Fibroblast of lung (primary cell): ENCODE measurements at places on chromosomes 13 and 19.
A peak's percentile ranks its signal among the peaks of the same experiment; 100 is the strongest.

GRCh38 chr13:72295153-72295552, 428.1 kb upstream of the DACH1 start:
- H3K27ac ChIP-seq, result no peak overlapping the region
- no peaks in the 10 kb centered on the region for H3K27me3 ChIP-seq
- no peaks in the 10 kb centered on the region for H3K4me1 ChIP-seq
- peak; percentile 88 for DNase-seq

- no peaks in the 10 kb centered on the region for H3K27me3 ChIP-seq
- H3K4me3 ChIP-seq, result no peak overlapping the region
- H3K4me1 ChIP-seq, result peaks cover 19% of the 10 kb centered on the region
Measured at GRCh38 chr19:55113570-55114039, 3.8 kb downstream of the PPP1R12C start.

- no peak overlapping the region for H3K27ac ChIP-seq
- DNase-seq, result no peak
- no peak overlapping the region for H3K4me3 ChIP-seq
- H3K27me3 ChIP-seq, result no peaks in the 10 kb centered on the region
- H3K36me3 ChIP-seq, result no peaks in the 10 kb centered on the region
- no peaks in the 10 kb centered on the region for H3K4me1 ChIP-seq
Measured at GRCh38 chr13:36513266-36513665, 81.0 kb downstream of the CCNA1 start.

GRCh38 chr13:97948041-97948440, 5.4 kb upstream of the IPO5 start:
- H3K4me1 ChIP-seq, result peaks cover 8% of the 10 kb centered on the region
- peak; percentile 42 for DNase-seq
- no peak overlapping the region for H3K4me3 ChIP-seq
- no peaks in the 10 kb centered on the region for H3K27me3 ChIP-seq
- no peaks in the 10 kb centered on the region for H3K36me3 ChIP-seq
- no peak overlapping the region for H3K27ac ChIP-seq

- no peaks in the 10 kb centered on the region for H3K27me3 ChIP-seq
- no peaks in the 10 kb centered on the region for H3K36me3 ChIP-seq
- no peak overlapping the region for H3K4me3 ChIP-seq
- peak overlapping the region; percentile 63 for H3K27ac ChIP-seq
- peak; percentile 93 for DNase-seq
Measured at GRCh38 chr13:31765138-31765785, 25.9 kb downstream of the RXFP2 start.

DNA sequence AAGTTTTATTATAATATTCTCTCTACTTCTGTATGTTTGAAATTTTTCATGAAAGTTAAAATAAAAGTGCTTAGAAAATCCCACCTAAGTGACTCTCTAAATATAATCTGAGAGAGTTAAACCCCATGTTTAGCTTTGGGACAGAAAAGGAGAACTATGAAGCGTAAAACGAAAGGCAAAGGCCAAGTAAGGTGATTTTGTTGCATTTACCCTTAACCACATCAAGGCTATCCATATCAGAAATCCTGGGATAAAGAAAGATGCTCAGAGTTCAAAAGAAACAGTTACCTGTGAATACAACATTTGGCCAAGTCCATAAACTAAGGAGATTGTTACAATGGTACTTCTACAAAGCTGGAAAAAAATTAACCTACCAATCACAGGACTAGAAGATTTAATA, 31.3 kb downstream of the UBL3 start:
- H3K27me3 ChIP-seq, result no peaks in the 10 kb centered on the region
- no peaks in the 10 kb centered on the region for H3K36me3 ChIP-seq
- DNase-seq, result no peak
- no peaks in the 10 kb centered on the region for H3K4me1 ChIP-seq
- no peak overlapping the region for H3K4me3 ChIP-seq

DNA sequence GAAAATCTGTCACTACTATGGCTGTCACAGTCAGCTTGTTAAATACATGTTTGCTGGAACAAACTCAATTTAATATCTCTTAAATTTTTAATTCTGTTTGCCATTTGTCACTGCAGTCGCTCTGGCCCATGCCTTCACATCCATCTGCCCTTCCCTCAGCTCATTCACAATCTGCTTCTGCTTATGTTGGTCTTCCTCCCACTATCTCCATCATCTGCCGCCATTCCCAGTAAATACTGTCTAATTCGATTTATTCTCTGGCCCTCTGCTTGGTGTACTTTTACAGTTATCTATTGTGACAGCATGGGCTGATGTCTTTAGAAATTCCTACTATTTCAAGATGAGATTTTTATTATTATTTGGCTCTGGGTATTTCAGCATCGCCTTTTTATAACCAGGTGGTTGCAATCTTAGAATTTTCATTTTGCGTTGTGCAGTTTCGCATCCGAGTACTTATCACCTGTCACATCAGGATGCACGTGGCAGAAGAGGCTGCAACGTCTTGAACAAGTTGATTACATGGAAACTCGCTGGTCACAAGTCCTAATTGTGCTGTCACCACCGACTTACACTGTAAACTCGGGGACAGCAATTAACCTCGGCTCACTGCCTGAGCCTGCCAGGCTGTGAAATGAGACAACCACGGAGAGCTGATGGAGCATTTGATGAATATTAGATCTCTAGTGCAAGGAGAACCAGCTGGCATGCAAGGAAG, 158.4 kb downstream of the MYO16 start:
- DNase-seq, result no peak
- H3K4me3 ChIP-seq, result no peak overlapping the region
- no peak overlapping the region for H3K27ac ChIP-seq
- no peaks in the 10 kb centered on the region for H3K36me3 ChIP-seq

DNA sequence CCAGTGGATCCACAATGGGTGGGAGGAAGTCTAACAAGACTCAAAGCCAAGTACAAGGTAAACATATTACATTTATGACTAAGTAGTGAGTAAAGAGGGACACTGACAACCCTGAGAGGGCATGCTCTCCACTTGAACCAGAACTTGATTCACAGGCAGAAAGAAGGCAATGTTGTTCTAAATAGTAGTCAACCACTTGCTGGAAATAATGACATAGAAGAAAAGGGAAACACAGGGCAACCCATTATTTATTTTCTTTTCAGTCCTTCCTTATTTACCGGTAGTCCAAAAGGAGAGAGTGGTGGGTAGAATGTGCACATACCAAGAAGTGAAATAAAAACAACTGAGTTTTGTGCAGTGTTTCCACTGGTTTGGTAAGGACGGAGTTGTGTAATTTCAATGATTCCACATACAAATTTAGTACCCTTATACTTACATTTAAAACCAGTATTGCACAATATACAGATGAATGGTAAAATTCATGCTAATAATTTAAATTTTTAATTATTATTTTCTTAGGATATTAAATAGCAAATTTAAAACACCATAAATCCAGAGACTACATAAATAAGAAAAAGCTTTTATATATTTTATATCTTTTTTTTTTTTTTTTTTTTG, 65.9 kb downstream of the ENOX1 start:
- DNase-seq, result peak; percentile 28
- no peaks in the 10 kb centered on the region for H3K36me3 ChIP-seq
- no peak overlapping the region for H3K27ac ChIP-seq
- H3K4me3 ChIP-seq, result no peak overlapping the region
- no peaks in the 10 kb centered on the region for H3K27me3 ChIP-seq

DNA sequence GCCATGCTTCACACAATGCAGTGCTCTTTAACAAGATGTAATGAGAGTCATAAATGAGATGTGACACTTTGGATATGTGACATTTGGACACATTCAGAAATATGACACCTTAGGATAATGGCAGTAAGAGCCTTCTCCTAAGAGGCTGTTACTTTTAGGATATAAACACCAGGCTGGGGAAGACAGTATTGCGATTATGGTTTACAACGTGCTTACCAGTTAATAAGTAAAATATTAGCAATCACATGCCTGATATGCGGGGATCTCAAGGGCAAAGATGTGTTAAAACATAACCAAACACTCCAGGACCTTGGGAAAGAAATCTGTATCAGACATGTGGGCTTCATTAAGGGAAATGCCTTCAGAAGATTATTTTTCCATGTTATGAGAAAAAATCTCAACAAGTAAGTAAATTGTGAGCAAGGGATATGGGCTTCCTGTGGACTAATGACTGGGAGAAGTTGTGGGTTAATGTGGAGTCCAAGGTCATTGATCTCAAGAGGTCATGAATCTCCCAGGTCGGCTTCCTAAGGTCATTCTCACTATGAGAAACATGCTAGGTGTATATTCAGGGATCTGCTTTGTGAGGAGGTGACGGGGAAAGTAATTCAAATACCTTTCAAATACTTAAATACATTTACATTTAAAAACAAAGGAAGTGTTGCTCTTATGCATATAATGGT, 105.3 kb downstream of the STARD13 start:
- H3K4me3 ChIP-seq, result no peak overlapping the region
- DNase-seq, result no peak
- H3K27ac ChIP-seq, result no peak overlapping the region
- H3K27me3 ChIP-seq, result no peaks in the 10 kb centered on the region
- no peaks in the 10 kb centered on the region for H3K36me3 ChIP-seq

DNA sequence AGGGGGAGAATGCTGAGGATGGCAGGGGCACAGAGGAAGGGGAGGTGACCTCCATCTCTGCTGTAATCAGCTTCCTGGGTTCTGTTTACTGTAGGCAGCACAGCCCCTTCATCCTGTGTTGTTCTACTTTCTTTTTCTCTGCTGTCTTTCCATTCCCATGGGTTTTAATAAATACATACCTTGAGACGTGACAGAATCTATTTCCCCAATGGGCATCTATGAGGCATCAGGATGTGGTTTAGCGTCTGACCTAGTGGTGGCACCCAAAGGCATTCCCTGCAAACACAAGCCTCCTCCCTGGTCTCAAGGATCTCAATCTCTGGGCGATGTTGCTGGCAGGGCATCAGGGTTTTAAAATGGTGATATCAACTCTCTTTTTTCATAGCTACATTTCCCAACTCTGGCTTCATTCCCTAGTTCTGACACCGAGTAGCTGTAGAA, 60.8 kb downstream of the ALOX5AP start:
- no peak overlapping the region for H3K27ac ChIP-seq
- peak; percentile 59 for DNase-seq
- H3K4me1 ChIP-seq, result peaks cover 24% of the 10 kb centered on the region

DNA sequence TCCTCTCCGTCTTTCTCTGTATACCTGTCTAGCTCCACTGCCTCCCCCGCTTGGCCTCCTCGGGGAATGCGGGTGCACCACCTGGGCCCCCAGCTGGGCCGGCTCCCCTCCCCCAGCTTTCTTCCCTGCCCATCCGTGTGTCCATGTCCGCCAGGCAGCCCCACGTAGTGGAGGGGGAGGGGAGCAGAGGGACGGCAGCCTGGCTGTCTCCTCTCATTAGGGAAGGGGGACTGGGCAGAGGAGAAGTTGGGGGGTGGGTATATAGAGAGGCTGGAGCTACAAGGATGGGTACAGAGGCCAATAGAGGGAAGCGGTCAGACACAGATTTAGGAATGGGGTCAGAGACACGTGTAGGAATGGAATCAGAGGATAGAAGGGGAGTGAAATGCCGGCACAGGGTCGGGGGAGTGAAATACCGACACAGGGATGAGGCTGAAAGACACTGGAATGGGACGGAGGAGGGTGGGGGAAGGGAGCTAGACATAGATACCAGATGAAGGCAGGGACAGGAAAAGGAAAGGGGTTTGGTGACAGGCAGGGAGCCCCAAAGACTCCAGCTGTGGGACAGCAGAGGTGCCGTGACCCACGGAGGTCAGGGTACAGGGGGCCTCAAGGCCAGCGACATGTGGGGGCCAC, 2.8 kb downstream of the NECTIN2 start:
- peak overlapping the region; percentile 90 for H3K27ac ChIP-seq
- no peak for DNase-seq
- H3K4me3 ChIP-seq, result peak overlapping the region; percentile 92
- H3K36me3 ChIP-seq, result peaks cover 4% of the 10 kb centered on the region
- H3K27me3 ChIP-seq, result no peaks in the 10 kb centered on the region

DNA sequence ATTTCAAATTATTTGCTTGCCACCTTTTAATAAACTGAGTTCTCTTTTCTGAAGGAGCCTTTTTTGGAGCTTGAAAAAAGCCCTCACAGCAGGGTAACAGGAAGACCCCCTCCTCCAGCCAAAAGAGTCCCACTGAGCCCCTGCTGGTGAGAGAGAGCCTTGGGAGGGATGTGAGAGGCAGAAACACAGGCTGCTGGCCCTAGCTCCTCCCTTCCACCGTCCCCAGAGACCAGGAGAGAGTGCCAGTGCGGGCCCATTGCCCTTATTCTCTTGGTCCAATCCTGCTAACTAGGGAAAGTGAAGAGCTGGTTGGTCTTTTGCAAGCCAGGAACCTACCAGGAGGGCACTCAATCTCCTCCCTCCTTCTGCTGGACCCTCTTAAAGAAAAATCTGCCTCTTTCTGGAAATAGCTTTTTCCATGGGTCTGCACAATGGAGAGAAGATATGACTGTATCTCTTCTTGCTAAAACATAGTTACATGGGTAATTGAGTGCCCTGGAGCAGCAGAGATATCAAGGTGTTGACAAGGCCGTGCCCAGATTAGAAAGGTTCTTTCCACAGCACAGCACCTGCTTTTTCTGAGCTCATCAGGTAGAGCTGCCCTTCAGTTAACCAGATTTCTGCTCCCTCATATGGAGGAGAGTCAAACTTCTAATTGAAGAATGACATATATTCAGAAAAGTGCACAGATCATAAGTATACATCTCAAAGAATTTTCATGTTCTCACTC, 113.9 kb downstream of the LRCH1 start:
- DNase-seq, result no peak
- no peaks in the 10 kb centered on the region for H3K27me3 ChIP-seq
- H3K4me3 ChIP-seq, result no peak overlapping the region
- H3K27ac ChIP-seq, result no peak overlapping the region
- H3K36me3 ChIP-seq, result peaks cover 2% of the 10 kb centered on the region

GRCh38 chr13:112888238-112889111, 80.5 kb upstream of the MCF2L start:
- no peak overlapping the region for H3K27ac ChIP-seq
- H3K4me1 ChIP-seq, result no peaks in the 10 kb centered on the region
- no peak for DNase-seq
- no peaks in the 10 kb centered on the region for H3K36me3 ChIP-seq
- peaks cover 12% of the 10 kb centered on the region for H3K27me3 ChIP-seq

DNA sequence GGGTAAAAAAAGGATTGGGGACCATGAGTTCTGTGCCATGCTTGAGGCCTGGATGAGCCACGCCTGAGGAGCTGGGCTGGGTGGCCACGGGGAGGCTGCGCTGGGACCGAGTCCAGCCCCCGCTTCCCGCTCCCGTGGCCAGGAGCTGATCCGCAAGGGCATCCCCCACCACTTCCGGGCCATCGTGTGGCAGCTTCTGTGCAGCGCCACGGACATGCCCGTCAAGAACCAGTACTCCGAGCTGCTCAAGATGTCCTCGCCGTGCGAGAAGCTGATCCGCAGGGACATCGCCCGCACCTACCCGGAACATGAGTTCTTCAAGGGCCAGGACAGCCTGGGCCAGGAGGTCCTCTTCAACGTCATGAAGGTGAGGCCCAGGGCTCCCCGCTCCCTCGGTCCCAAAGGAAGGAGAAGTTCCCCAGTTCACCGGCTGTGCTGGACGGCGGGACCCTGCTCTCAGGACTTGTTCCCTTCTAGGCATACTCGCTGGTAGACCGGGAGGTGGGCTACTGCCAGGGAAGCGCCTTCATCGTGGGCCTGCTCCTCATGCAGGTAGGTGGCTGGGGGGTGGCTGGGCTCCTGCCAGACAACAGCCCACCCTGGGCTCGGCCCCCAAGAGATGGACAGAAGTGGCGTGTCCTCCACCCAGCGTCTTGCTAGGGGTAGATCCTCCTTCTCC, 18.9 kb downstream of the EVI5L start:
- no peaks in the 10 kb centered on the region for H3K4me1 ChIP-seq
- no peak for DNase-seq
- no peak overlapping the region for H3K27ac ChIP-seq
- H3K4me3 ChIP-seq, result no peak overlapping the region
